ENCODE measurements at places on chromosomes 5 and 9.
A peak's percentile ranks its signal among the peaks of the same experiment; 100 is the strongest.

DNA sequence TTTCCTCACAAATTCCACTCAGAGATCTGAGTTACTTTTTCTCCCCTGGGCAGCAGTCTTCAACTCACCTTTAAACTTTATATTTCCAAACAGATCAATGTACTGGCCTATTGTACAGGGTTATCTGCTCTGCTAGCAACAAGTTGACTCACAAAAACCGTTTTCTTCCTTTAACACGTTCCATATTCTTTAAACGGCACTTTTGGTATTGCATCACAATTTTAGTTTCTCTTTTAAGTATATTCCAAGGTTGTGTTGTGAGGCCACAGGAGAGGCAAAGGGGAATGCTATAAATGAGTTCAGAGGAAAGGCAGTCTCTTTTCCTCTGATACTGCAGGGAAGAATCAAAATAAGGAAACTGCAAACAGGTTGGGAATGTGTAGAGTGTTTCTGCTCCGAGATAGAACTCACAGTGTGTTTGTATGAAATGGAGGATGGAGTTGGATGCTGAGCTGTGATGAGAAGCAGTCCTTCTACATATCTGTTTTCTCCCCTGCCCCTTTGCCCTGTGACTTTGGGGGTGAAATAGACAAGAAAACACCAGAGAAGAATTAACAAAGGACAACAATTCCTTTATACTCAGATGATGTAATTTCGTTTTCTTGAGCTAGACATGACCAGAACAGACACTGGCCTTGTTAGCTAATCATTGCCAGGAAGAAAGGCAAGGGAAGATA is 9.9 kb upstream of the ALDOB start:
- peak; percentile 5 for DNase-seq

GRCh38 chr5:66122379-66123034 is 21.6 kb upstream of the SREK1 start:
- DNase-seq, result no peak

DNA sequence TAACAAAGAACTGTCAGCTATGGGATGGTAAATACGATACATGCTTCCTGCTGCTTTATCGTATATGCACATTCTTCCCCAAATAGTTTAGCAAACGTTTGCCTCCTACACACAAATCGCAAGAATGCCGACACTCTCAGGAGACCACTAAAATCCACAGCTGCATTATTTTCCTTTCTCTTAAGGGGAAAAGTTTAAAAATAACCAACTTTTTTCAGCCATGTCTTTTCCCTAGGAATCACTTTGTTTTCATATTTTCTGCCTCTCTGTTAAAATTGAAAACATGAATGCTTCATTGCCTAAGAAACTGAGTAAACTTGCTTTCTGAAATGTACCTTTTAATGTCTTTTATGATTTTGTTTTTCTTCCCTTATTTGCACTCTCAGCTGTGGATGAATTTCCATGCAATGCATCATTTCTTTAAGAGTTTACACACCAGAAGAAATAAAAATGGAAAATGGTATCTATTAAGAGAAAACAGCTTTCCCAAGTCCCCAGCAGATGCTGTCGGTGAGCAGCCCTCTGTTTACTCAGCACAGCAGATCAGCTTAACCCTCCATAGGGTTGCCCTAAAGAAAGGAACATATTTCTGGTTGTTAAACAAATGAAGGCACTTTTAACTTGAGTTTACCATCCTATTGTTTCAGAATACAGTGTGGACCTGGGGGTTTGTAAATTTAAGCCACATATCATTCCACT is 66.2 kb downstream of the IZUMO3 start:
- DNase-seq, result no peak

GRCh38 chr5:172640822-172641358 is at the start of gene NEURL1B:
NEURL1B (plus strand) TSS chr5:172641263; CDS start chr5:172641407, 144 bp downstream.
- DNase-seq, result peak; percentile 16

GRCh38 chr9:89160806-89161205 is 17.8 kb downstream of the SHC3 start:
- DNase-seq, result no peak

- DNase-seq, result no peak
These were observed 366.2 kb upstream of the GRAMD2B start for GRCh38 chr5:126056851-126057622.

DNA sequence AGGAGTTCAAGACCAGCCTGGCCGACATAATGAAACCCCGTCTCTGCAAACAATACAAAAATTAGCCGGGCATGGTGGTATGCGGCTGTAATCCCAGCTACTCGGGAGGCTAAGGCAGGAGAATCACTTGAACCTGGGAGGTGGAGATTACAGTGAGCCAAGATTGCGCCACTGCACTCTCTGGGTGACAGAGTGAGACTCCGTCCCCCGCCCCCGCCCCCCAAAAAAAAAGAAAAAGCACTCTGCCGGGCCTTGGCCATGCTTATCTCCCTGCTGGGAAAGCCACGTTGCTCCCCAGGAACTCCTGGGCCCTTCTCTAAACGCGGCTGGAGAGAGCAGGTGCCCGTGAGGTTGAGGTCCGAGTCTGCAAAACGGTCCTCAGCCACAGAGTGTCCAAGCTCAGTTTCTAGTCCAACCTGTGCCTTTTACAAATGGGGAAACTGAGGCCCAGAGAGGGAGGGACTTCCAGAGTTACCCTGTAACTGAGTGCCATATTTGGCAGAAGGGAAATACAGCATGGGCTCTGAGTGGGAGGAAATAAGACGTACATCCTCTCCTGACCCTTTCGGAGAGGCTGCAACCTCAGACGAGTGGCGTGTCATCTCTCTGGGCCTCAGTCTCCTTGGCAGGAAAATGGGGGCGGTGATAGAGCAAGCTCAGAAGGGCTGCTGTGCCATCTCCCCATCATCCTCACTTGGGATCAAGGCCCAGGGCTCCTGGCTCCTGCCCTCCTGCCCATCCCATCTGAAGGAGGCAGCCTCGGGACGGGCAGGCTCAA is 6.6 kb upstream of the PHYHD1 start:
- DNase-seq, result no peak

DNA sequence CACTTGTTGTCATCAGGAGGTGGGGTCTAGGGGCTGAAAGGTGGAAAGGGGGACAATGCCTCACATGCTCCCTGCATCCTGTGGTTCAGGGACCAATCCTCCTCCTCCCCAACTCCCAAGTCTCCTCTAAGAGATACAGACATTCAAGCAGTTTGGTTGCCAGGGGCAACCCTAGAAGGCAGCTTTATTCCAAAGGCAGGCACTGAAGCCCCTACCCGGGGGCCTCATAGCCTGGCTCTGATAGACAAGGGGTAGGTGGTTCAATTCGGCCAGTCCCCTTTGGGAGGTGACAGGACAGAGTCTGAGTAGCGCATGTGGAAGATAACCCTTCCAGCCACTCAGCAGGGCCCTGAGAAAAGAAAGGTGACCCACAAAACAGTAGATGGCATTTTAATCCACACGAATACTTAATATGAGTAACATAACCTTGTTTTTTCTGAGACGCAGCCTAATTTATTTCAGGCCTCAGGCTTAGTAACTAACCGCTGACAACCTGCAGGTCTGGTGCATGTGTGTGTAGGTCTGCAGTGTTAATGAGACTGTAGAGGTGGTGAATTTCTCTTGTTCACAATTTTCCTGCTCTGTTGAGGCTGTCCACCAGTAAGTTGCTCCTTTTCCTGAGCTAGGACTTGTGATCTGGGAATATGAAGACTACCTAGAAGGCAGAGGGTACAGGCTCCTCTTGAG is 31.3 kb upstream of the HSPA9 start:
- no peak for DNase-seq

GRCh38 chr5:143207563-143208364 is 195.7 kb downstream of the NR3C1 start:
- no peak for DNase-seq

- DNase-seq, result no peak
These were observed 30.8 kb upstream of the NIM1K start for GRCh38 chr5:43161244-43161643.

DNA sequence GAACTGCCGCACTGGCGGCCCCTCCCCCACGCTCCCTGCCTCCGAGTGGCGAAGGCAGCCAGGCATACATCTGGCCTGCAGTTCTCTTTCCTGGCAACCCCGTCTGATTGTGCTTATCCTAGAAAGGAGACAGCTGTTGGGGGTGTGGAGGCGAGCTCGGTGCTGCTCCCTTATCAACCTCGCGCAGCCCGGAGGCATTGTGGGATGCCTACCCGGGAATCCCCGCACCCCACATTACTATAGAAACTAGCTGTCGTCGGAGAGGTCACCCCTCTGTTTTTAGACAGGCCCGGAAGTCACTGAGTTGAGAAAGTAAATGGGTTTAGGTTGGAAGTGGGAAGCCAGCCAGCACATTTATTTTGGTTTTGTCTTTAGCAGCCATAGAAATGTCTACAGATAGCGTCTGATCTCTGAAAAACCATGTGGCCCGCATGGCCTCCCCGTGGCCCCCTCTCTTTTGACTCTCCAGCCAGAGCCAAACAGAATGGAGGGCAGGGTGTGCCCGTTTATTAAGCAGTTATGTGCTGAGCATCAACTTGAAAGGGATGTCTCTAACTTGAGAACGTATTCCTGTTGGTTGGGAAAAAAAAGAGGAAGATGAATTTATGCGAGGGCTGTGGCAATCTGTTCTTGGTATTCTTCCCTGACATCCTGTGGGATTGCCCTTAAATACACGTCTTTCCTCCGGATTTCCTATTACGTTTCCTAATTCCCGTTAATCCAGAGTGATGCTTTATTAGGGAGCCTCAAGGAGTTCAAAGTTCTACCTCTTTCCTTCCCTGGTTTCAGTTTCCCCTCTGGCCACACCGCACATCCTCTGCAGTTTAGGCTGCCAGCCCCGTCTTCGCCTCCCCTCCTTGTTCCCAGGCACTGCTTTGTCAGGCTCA is 3.9 kb downstream of the STC2 start:
- peak; percentile 23 for DNase-seq

- peak; percentile 61 for DNase-seq
These were observed 55.2 kb upstream of the FYB1 start for GRCh38 chr5:39274398-39275085.

GRCh38 chr9:79403495-79403894 is 168.3 kb upstream of the TLE4 start:
- no peak for DNase-seq

- DNase-seq, result no peak
These were observed 19.5 kb downstream of the XRCC4 start for GRCh38 chr5:83096660-83097339.

- no peak for DNase-seq
These were observed 140.5 kb downstream of the SLIT3 start for GRCh38 chr5:169160405-169160901.

- DNase-seq, result no peak
These were observed 65.9 kb upstream of the FCN2 start for GRCh38 chr9:134814598-134815215.

- no peak for DNase-seq
These were observed 314.2 kb downstream of the CDK5RAP2 start for GRCh38 chr9:120265791-120266190.

- no peak for DNase-seq
These were observed 30.4 kb downstream of the FAM163B start for GRCh38 chr9:133578524-133579441.

DNA sequence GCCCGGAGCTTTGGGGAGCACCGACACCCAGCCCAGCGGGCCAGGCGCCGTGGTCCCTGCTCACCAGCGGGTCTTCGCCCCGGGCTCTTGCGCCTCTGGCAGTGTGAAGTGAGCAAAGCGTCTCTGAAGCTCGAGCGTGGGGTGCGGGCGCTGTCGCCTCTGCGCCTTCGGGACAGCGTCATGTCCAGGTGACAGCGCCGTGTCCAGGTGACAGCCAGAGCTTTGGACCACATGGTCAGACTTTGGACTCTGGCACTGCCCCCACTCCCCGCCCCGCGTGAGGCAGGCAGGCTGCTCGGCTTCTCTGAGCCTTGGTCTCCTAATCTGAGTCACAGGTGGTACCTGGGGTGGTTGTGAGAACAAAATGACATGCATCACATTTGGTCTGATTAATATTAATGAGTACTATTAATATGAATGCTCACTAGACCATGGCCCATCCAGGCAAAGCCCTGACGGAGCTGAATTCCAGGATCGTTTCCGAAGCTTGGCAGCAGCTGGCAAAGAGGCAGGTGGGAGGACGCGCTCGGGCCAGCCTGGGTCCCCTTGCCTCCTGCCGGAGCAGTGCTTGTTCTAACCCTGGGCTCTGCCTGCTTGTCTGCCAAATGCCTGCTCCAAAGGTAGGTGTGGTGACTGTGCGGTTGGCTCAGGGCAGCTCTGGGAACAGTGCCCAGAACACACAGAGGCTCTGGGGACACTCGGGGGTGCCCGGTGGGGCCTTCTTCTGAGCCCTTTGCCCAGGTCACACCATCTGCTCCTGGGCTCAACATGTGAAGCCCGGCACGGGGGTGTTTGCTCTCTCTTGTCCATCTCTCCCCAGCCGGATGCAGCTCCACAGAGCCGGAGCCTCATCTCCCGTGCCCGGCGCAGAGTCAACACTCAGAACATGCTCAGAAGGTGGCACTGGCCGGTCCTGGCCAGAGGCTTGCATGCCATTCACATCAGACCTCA is 157.1 kb downstream of the OLFM1 start:
- no peak for DNase-seq

DNA sequence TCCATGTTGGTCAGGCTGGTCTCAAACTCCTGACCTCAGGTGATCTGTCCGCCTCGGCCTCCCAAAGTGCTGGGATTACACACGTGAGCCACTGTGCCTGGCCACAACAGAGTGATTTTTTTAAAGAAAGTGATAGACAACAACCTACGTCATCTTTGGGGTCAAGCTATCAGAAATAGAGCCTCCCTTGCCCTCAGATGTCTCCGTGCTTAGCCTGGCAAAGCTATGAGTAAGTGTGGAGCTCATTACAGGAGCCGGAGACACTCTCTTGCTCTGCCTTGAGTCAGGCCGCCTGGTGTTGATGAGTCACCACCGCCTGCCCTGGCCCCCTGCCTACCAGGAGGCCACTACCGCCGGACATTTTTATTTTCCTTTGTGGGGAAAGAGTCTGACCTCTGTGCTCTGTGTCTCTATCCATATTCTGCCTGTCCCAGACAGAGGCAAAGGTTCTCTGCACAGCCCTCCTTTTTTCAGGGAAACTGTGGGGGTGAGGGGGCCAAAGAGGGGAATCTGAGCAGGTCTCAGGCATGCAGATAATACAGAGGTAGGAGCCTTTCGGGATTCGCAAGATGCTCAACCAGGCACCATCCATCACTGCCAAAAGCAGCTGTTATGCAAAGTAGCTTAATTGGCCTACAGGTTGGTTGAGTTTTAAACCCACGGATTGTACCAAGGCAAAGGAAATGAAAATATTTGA is 123.7 kb upstream of the CPEB4 start:
- no peak for DNase-seq

GRCh38 chr9:5042661-5043178 is 57.6 kb downstream of the JAK2 start:
- DNase-seq, result no peak

- DNase-seq, result no peak
These were observed 831 bp upstream of the SHROOM1 start for GRCh38 chr5:132831095-132831860.

DNA sequence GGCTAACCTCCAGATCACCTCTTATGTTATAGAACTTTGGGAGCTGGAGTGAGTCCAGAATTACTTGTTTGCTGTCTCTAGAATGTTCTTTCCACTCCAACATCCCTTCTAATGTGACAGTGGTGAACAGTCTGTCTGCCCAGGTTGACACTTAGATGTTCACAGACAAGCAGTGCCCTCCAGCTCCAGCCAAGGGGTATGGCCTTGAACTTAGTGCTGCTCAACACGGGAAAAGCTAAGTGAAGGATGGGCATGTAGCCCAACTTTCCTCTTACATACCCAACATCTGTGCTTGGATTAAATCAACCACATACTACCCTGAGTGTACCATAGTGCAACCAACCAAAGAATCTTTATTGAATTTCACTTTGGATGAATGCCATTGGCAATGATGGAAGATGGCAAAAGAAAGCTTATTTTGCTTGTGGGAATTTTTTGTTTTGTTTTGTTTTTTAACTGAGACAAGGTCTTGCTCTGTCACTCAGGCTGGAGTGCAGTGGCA is 201.2 kb downstream of the NXNL2 start:
- DNase-seq, result no peak

- DNase-seq, result no peak
These were observed 53.2 kb upstream of the TMEM171 start for GRCh38 chr5:73067213-73067612.

GRCh38 chr9:88689509-88690298 is 154.7 kb downstream of the NXNL2 start:
- DNase-seq, result no peak

Measured in AML-193 (cell line).